ENCODE measurements at places on chromosomes 6 and 20.

- no peak for DNase-seq
Observed at GRCh38 chr20:46816886-46817638, 77.6 kb upstream of the EYA2 start.

GRCh38 chr6:24997905-24998304 lies 62.1 kb upstream of the RIPOR2 start:
- DNase-seq = no peak

- no peak for DNase-seq
Observed at GRCh38 chr20:7136886-7137285, 369.4 kb downstream of the BMP2 start.

- DNase-seq = no peak
Observed at GRCh38 chr6:17385660-17386059, 7.7 kb upstream of the CAP2 start.

GRCh38 chr6:26104457-26105108 lies 17.4 kb downstream of the HFE start:
- DNase-seq = no peak

GRCh38 chr20:41534170-41534569 lies 84.0 kb downstream of the CHD6 start:
- no peak for DNase-seq

DNA sequence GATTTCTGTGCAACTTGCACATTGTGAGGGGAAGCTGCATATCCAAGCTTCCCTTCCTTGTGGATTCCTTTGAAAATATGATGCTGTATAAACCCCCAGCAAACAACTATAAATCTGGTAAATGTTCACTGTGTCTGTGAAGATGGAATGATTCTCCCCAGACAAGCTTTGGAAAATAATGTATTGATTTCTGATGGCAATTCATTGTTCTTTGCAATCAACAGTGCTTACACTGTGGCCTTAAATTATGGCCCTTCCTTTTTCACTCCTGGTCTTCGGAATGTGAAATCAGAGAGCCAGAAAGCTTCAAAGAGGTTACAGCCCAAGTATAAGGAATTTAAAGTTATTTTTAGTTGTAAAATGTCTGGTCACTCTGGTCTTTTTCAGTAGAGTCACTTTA lies 308.8 kb downstream of the CBLN4 start:
- DNase-seq = no peak

DNA sequence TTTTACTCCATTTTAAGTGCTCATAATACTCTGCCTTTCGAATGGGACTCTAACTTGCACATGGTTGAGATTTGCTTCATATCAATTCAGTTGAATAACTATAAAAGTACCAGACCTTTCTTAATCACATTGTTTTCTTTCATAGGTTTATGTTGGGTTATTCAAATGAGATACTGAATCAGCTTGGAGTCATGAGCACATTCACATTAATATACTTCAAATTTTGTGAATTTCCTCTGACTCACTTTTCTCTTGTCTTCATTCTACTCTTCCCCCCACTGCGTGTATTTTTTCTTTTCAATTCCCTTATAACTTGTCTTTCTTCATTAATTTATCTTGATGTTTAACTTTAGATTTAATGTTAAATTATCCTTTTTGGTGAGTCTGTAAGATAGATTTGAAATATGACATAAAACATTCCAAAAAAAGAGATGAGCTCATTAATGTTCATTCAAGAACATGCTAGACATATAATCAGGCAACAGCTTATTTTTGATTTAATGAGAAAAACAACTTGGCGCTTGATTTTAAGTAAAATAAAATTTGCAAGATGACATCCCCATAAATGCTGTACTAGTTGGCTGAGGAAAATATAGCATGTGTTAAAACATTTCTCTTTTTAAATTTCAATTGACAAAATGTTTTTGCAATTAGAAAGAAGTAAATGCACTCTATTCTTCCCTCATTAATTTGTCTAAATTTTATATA lies 736.0 kb downstream of the CD109 start:
- no peak for DNase-seq

DNA sequence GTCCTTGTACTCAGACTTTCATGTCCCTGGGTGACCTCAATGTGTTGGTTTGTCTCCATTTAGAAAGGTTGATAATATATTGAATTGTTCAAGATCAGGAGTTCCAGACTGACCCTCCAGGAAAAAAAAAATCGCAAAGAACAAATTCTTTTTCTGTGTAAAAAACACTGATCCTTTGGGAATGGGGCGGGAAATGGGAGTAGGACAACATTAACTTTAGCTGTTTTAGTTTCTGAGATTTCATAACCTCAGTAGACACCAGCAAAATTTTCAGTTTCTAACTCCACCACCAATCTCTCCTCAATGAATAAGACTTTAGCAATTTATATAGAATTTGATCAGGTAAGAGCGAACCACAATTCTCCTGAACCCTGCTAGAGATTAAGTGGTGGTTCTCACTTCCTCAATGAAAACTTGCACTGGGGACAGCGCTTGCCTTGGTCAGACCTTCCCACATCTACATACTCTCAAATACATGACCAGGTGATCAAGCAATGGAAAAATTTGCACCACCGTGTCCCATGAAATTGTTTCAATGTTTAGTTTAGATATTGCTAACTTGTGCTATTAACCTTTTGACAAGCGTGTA lies 231.2 kb upstream of the PLN start:
- no peak for DNase-seq

- no peak for DNase-seq
Observed at GRCh38 chr6:5059036-5059896, 25.9 kb upstream of the PPP1R3G start.

DNA sequence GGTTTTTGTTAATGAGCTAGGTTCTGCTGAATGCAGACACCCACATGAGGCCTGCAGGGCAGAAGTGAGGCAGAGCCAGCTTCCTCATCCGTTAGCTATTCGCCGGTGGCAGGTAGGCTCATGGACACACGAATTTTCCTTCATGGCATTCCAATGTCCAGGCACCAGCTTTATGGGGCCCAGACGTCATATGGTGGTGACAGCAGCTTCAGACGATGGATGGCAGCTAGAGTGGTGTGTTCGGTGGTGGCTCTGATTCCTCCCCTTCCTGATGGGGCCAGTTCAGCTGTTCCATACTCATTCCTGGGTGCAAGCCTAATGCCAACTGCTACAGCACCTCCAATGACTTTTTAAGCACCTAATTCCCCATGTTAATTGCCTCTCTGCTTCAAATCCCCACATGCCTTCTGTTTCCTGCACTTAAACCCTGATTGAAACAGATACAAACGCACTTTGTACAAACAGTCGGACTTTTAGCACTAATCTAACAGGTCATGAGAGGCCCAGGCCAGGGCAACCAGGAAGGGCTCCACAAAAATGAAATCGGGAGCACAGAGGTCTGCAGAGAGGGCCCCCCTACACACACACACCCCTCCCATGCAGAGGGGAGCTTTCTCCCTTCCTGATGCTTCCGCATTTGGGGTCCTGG lies 35.7 kb upstream of the MLN start:
- no peak for DNase-seq

- DNase-seq = no peak
Observed at GRCh38 chr6:98041056-98041455, 758.0 kb upstream of the MMS22L start.

DNA sequence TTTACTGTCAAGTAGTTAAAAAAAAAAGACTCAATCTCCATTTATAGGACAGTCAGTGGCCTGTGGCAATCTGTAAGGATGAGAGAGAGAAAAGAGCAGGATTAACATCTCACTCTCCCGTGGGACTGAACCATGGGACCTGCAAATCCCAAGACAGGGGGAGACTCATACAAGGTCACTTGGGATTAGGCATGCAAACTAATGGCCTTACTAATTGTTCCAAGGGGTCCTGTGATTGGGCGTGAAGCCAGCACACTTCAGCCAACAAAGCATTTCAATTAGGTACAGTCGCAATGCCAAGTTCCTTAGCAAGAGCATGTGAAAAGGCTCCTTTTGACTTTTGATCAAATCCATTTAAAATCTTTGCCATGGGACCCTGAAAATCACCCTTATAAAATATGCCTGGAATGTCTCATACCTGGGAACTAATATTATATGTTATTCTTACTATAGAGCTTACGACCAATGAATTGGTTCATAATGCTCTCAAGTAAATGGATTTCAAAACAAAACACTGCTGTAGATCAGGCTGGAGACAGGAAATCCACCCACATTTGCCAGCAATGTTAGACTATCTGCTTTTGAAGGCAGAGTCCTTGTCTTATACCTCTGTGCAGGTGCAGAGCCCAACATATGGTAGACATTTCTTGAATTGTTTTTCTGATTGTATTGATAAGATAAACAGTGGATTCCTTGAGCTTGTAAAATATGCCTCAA lies 412.5 kb downstream of the GJA1 start:
- no peak for DNase-seq

DNA sequence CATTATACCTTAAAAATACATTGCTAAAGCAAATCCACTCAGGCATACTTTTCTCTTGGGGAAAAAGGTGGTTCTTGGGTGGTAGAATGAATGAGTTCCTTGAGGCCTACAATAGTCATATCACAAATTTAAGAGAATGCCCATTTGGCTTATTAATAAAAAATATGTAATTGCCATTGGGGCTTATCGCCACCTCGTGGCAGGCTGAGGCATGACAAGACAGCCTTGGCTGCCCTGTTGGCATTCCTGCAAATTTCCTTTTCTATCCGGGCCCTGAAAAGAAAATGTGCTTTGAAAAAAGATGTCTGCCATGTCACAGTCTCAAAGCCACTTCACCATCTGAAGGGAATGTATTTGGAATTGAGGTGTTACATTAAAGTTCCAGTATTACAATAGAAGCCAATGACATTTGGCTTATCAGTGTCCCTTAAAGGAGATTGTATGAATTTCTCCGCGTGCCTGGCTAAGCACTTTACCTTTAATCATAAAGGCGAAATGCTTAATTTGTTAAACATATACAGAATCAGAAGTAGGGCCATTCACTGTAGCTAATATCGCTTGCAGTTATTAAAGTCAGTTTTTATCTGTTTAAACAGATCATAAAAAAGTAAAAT lies 188.3 kb upstream of the ZFP64 start:
- no peak for DNase-seq

GRCh38 chr6:168232062-168232461 lies 87.5 kb downstream of the DACT2 start:
- no peak for DNase-seq

- DNase-seq = no peak
Observed at GRCh38 chr6:26103141-26103769, 16.0 kb downstream of the HFE start.

DNA sequence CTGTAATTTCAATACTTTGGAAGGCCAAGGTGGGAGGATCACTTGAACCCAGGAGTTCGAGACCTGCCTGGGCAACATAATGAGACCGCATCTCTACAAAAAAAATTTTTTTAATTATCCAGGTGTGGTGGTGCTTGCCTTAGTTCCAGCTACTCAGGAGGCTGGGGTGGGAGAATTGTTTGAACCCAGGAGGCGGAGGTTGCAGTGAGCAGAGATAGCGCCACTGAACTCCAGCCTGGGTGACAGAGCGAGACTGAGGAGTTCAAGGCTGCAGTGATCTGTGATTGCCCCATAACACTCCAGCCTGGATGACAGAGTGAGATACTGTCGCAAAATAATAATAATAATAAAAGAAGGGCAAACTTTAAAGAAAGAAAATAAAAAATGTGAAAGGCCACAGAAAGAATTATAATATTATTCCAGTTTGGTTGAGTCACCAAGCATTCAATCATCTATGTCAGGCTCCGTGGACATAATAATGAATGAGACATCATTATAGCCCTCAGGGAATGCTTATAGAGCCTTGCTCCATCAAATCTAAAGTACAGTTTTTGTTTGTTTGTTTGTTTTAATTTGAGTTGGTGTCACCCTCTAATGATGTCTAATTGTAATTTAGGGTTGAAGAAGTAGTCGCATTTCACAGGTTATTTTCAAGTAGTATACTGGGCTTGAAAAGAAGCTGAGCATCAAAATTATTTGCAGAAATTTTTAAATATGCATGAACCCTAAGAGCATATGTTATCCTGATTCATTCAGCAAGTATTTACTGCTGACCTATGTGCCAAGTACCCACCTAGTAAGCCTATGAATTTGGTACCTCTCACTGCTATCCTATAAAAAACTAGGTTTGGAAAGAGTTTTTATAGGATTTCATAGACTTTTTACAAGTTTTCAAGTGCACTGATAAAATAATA lies 15.1 kb downstream of the GLYATL3 start:
- DNase-seq = no peak

GRCh38 chr6:143549221-143549948 lies 37.9 kb upstream of the FUCA2 start:
- DNase-seq = no peak
